ENCODE measurements at places on chromosomes 3 and 15.
A peak's percentile ranks its signal among the peaks of the same experiment; 100 is the strongest.

- no peak for DNase-seq
Observed at GRCh38 chr3:5889374-5889773, 701.9 kb downstream of the EDEM1 start.

DNA sequence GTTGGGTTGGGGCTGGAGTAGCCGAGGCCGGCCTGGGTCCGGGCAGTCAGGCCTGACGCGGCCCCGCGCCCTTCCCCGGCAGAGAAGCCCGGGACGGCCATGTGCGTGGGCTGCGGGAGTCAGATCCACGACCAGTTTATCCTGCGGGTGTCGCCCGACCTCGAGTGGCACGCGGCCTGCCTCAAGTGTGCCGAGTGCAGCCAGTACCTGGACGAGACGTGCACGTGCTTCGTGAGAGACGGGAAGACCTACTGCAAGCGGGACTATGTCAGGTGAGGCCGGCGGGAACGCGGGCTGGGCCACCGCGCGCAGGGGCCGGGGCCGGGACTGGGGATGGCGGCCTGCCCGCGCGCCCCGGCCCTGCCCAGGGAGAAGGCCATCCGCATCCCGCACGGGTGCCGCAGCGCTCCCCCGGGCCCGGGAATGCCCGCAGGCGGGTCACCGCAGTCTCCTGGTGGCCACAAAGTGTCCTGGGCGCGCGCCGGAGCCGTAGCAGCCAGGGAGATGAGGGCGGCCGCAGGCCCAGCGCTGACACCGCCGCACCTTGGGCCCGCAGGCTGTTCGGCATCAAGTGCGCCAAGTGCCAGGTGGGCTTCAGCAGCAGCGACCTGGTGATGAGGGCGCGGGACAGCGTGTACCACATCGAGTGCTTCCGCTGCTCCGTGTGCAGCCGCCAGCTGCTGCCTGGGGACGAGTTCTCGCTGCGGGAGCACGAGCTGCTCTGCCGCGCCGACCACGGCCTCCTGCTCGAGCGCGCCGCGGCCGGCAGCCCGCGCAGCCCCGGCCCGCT is 1.3 kb downstream of the ISL2 start:
- DNase-seq = no peak

DNA sequence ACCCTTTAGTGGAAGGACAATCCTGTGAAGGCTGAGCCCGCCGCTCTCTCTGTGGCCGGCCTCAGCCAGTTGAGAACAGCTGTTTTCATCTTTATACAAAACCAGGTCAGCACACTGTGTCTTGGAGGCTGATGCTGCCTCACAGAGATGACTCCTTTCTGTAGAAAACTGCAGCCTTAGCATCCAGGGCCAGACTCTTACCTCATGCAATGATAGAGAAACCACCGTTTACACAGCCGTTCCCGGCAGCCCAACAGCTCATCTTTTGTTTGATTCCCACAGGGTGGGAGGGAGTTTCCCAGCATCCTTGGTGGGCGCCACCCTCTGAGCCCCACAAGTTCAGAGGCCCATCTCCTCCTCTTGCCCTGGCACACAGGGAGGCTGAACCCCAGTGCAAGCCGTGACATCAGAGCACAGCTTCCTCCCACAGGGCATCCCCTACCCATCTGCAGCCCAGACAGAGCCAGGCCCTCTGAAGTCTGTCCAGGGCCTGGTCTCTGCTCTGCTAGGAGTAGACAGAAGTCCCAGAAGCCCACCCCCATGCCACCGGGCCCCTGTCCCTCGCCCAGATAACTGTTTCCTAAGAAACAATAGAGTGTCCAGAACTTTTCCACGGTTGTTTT is 105.0 kb downstream of the LRRK1 start:
- no peak for DNase-seq

- DNase-seq = peak; percentile 20
Observed at GRCh38 chr15:49530092-49530491, 90.5 kb downstream of the FAM227B start.

- peak; percentile 99 for DNase-seq
Observed at GRCh38 chr3:52046186-52046901, 10.0 kb downstream of the DUSP7 start.

- DNase-seq = no peak
Observed at GRCh38 chr15:24078310-24079029, 391.4 kb upstream of the NDN start.

DNA sequence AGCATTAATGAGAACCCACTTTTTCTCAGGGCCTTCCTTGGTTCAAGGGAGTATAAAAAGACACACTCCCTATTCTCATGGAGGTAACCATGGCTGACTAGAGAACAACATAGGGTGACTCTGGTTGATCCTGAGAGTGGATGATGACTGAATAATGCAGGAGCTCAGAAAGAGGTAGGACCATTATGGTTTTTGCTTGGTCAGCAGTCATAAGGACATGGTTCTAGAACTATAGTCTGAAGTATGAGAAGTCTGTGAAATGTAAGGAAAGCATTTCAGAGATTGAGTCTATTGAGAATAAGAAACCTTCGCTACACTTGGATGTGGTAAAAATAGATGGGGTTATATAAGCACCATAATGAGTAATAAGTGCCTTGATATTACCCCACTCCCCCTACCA is 184.1 kb upstream of the GPR149 start:
- DNase-seq = no peak

DNA sequence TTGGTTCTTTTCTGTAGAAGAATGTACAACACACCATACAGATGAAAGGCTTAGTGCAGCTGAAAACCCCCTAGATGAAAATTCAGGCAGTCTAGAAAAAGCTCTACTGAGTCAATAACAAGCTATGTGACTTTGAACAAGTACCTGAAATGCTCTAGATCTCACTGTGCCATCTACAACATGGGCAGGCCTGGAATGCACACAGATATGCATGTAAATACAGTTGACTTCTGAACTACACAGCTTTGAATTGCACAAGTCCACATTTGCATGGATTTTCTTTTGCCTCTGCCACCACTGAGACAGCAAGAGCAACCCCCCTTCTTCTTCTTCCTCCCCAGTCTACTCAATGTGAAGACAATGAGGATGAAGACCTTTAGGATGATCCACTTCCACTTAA is 98.4 kb downstream of the CNTN3 start:
- DNase-seq = no peak

- DNase-seq = no peak
Observed at GRCh38 chr3:13115991-13116390, 42.8 kb upstream of the IQSEC1 start.

DNA sequence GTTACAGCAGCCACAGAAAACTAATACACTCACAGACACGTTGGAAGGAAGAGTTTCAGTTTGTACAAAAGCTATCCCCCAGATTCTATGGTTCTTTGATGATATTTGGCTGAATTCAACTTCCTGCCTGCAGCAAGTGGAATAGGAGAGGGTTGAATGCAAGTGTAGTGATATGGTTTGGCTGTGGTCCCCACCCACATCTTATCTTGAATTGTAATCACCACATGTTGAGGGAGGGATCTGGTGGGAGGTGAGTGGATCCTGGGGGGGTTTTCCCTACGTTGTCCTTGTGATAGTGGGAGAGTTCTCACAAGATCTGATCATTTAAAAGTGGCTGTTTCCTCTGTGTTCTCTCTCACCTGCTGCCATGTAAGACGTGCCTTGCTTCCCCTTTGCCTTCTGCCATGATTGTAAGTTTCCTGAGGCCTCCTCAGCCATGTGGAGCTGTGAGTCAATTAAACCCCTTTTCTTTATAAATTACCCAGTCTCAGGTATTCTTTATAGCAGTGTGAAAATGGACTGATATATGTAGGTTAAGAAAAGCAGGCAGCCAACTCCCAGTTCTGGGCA is 29.8 kb downstream of the NMNAT3 start:
- no peak for DNase-seq

DNA sequence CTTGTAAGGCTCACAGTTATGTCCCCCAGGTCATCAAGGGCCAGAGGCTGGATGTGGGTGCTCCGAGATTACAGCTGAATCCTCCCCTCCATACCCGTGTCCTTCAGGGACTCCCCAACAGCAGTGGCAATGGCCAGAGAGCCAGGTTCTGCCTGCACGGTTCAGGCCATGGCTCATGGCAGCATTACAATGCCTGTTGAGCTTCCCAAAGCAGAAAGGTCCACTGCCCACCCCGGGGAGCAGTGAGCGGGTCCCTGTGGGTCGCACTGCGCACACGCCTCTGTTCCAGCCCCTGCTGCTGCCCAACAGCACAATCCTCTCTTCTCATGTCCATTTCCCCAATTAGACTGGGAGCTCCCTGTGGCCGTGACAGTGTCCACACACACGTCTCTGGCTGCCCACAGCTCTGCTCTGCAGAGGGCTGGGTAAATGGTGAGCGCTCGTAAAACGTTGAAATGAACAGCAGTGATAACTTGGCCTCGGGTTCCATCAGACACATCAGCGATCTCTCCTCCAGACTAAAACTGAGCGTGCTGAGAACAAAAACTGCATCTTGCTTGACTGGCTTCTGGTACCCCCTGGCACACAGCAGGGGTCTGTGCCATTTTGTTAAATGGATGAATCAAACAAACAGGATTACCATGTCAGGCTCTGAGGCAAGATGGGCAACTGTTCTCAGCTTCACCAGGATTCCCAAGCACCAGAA is 80.4 kb downstream of the VGLL4 start:
- no peak for DNase-seq

DNA sequence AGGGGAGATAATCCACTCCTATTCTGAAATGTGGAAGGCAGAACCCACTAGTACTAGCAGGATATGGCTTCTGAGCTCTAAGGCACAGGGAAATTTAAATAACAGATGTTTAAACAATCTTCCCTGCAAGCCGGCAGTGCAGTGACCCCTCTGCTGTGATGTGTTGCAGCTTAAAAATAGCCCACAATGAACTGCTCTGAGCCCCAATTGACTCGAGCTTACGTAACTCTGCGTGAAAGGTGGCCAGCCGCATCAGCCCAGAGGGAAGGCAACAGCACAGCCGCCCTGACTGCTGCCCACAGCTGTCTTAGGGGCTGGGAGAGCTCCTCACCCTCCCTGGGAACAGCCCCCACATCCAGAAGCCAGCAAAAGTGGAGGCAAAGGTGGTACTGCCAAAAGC is 12.5 kb upstream of the CAMKV start:
- no peak for DNase-seq

DNA sequence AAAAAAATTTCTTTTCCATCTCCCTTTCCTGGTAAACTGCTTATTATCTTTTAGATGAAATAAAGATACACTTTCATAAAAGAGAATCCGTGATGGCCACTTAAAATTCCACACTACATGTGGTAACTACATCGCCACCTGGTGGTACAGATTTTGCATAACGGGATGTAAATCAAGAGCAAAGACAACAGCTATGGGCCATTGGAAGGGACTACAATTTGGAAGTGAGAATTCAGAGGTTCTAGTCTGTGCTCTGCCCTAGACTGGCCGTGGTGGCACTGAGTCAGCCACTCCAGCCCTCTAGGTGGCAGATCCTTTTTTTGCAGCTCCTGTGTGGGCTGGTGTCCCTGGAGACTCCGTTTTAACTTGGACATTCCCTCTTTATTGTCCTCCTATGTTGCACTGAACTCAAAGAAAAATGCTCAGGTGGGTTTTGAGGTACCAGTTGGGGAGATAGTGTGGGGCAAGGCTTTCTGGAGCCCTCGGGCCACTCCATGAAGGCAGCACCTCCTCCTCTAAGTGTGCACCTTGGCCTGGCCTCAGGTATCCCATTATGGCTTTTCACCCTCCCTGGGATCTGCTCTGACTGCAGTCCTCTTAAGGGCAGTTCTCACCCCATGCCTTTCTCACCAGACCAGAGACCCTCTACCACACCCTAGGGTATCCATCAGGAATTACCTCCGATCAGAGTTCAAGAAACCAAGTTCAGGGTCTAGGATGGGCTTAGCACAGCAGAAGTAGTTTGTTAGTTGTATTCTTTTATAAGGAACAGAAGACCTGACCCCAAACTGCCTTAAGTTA is 54.9 kb downstream of the SPSB4 start:
- DNase-seq = peak; percentile 72

DNA sequence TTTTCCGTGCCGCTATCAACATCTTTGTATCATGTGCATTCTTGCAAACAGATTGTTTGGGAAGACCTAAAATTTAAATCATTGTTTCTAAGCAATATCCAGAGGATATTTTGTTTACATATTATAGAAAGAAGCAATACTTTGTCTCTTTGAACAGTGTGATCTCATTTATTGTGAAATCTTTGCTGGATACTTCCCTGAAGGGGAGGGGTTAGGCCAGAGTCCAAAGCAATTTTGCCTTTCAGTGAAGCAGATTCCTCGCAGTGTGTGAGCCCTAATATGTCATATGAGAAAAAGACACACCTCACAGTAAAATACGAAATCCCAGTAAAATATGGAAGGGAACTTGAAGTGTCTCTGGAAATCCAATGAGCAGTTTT is 158.7 kb upstream of the SLCO3A1 start:
- DNase-seq = peak; percentile 27

Data from EL (cell line).